Amniotic stem cell (primary cell): ENCODE measurements at places on chromosomes 2 and 18.

DNA sequence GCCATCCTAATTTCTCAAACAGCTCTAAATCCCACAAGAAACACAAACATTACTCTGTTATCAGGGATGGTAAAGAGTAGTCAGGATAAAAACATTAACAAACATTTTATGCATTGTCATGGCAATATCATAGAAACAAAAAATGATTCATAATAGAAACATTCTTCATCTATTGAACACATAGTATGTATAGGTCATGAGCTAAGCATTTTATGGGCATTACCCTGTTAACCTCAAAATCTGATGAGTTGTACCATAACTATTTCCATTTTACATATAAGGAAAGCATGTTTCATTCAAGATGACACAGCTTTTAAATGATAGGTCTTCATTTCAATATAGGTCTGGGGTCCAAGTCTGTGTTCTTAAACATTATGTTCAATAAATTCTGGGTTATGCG lies 344.9 kb downstream of the RND3 start:
- peak; percentile 58 for DNase-seq

GRCh38 chr2:166942377-166942776 lies 54.1 kb downstream of the XIRP2 start:
- DNase-seq: no peak

DNA sequence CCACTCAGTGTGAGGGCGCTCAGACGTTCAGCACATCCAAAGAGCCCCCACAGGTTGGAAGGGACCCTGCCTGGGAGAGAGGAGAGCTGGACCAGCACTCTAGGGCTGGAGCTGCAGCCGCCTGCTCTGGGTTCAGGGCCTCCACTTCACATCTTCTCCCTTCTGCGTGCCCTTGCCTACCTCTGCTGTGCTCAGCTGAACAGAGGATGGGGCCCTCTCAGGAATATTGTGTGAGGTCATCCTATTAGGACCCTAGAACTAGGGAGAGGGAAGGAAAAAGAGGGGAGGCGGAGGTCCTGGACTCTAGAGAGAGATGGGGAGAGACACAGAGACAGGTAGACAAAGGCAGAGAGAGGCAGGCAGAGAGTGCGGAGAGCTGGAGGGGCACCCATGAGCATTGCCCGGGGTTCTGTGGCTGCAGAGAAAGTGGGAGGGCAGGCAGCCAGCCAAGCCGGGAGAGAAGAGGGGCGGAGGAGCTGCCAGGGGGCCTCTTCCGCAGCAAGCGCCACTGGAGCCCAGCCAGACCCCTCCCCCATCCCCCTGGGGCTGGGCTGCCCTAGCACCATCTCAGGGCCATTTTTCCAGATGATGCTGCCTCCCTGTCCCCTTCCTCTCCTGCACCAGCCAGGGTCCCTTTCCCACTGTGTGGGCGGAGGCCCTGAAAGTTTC lies 8.3 kb upstream of the TNS1 start:
- no peak for DNase-seq

DNA sequence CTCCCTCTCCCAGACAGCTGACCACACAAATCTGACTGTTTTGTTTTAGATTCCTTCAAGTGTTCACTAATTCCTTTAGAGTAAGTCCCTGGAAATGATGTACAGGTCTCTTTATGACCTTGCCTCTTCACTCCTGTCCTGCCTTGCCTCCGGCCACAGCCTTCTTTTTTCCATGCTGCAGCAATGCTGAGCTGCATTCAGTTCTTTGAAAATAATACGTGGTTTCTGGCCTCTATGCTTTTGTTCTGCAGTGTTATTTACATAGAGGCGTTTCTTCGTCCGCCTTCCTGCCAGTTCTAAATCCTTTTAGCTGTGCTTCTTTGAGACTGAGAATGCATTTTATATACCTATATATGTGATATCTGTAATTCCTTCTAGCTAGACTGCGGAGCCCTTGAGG lies 87.2 kb downstream of the PPP1R1C start:
- DNase-seq: no peak

GRCh38 chr2:241041589-241042158 lies 43.3 kb downstream of the SNED1 start:
- DNase-seq: no peak

DNA sequence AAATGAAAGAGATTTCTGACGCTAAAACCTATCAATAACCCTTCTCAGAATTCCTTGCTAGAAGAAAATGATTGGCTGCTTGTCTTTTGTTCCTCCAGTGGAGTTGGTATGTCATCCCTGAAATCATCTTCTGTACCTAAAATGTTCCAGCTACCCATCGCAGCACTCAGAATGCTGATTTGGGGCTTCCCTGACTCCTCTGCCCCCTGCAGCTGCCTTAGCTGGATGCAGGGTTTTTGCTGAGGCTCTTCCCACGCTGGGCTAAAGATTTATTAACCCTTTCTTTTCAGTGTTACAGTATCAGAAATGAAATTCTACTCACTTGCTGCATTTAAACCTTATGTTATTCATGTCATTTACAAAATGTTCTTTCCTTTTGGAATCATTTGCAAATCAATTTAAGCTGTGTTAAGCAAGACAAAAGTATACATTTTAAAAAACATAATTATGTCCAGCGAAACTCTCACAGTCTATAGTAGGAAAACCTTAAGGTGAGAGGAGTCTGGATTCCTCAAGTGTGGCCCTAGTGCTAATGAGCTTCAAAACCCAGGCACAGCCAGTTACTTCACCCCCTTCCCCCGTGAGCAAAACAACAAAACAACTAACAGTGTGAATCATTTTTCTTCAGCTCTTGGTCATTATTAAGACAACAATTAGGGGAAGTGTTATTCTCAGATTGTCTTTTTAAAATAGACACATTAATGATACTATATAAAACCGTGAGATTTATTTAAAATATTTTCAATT lies 32.8 kb downstream of the PKP4 start:
- DNase-seq: no peak

DNA sequence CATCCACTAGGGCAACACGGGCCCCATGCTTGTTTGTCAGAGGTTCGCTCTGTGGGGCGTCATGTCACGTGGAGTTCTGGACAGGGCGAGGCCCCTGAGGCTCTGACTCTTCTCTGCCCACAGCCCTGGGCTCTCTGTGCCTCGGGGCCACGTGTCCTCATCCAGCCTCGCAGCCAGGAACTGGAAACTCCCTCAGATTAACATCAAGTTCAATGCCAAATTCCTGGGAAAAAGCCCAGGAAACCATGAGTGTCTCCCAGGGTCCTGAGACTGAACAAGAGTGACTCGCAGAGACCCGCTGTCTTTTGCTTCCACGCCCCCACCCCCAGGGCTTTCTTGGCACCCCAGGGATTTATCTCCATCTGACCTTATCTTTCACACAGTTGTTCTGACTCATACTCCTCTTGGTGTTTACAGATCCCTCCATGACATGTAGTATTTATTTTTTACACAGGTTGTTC lies 174.0 kb upstream of the PIEZO2 start:
- DNase-seq: peak; percentile 41

DNA sequence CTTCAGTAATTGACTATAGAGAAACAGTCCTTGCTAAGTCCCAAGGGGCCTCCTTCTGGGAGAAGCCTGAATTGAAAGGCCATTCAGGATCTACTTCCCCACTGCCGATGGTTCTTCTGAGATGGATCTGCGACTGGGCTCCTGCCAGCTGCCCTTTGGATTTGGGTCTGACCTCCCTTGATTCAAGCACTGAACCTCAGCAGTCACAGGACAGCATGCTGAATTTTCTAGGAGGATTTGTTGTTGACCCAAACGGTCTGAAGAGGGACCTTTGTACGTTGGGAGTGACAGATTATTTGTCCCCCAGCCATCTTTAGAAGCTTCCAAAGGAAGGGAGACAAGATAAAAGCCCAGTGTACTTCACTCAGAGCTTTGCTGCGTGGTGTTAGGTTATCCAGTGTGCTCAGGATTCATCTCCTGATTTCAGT lies 67.1 kb downstream of the NXPH2 start:
- DNase-seq: no peak

GRCh38 chr2:45274250-45274926 lies 265.1 kb upstream of the SIX2 start:
- no peak for DNase-seq

DNA sequence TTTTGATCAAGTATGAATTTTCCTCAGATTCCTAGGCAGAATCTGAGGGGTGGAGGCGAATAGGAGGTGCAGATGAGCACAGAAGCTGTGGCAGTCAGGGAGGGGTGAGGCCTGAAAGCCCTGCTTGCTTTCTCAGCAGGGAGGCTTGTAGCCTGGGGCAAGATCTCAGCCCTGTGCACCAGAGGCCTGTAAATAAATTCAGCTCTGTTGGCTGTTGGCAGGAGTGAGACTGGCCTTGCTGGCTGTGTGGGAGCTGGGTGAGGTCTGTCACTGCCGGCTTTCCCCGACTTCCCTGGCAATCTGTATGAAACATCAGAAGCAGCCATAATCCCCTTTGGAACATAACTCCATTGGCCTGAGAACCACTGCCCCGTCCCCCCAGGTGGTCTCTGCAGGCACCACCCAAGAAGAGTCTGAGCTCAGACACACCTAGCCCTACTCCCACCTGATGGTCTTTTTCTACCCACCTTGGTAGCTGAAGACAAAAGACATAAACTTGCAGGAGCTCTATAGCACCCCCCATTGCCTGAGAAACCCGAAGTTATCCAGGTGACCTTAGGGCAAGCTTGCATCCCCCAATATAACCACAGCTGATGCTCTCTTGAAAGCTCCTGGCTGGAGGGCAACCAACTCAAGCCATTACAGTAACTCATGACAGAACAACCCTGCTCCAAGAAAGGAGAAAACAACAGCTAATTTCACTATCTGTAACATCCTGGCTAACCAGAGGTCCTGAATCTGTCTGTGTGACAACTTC lies 32.3 kb downstream of the EVA1A start:
- no peak for DNase-seq

DNA sequence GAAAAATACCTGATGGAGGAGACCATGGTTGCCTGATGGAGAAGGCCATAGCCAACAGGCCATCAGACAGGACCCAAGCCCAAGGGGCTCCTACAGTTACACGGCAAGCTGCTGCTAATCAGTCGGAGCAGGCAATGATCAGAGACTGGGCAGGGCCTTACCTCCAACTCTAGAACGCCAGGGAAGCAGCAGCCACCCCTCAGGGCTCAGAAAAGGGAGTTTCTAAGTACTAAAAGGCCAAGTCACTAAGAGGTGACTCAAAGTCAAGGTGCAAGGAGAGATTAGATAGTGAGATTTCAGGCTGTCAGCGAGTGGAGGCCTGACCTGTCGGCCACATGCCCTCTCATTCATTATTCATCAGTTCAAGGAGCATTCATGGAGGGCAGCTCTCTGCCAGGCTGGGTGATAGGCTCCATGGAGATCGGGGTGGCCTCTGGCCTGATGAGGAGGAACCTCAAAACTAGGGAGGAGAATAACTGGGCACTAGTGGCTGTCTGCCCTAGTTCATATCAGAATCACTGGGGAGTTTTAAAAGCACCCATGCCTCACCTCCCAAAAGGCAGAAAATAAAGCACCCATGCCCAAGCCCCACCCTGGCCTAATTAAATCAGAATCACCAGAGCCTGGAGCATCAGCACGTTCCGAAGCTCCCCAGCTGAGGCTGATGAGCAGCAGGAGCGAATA lies 3.6 kb downstream of the VIL1 start:
- DNase-seq: no peak

- DNase-seq: no peak
Observed at GRCh38 chr18:35933982-35934381, 38.5 kb upstream of the RMP24 start.

- no peak for DNase-seq
Observed at GRCh38 chr2:241156971-241157441, 6.7 kb downstream of the PPP1R7 start.

DNA sequence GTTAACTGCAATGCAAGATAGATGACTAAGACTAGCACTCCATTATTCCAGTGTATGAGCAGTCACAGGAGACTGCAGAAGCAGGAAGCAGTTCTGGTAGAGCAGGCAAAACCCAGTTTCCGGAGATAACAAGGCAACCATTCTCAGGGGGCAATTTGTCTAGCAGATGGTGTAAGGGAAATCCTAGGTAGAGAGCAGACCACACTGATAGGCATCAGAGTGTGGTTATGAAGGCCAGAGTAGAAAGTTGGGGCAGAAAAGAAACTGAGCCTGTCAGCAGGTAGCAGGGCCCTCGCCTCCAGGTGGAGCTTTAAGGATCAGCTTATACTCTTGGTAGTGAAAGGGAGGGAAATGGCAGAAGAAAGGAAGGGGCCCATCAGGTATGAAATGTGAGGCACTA lies 164.4 kb downstream of the PDE11A start:
- no peak for DNase-seq

GRCh38 chr2:62215306-62216064 lies 19.6 kb downstream of the B3GNT2 start:
- DNase-seq: no peak

GRCh38 chr2:158291544-158292180 lies 164.9 kb downstream of the CCDC148 start:
- no peak for DNase-seq

GRCh38 chr2:161556440-161556839 lies 67.8 kb upstream of the SLC4A10 start:
- DNase-seq: no peak

DNA sequence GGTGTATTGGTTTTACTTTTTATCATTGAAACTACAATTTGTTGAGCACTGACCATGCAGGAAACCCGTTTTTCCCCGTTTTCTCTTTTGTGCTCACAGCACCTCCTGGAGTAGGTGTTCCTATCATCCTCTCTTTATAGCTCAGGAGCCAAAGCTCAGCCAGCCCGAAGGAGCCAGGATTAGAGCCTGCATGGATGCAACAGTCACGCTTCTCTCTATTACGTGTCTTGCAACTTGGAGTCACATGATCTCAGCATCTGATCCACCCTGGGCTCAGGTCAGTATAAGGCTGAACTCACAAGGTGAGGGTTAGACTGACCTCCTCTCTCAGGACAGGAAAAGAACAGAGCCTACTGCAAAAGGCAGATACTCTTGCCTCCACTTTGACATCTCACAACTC lies 150.5 kb downstream of the MBP start:
- no peak for DNase-seq

- no peak for DNase-seq
Observed at GRCh38 chr2:172472446-172473033, 45.2 kb downstream of the ITGA6 start.

DNA sequence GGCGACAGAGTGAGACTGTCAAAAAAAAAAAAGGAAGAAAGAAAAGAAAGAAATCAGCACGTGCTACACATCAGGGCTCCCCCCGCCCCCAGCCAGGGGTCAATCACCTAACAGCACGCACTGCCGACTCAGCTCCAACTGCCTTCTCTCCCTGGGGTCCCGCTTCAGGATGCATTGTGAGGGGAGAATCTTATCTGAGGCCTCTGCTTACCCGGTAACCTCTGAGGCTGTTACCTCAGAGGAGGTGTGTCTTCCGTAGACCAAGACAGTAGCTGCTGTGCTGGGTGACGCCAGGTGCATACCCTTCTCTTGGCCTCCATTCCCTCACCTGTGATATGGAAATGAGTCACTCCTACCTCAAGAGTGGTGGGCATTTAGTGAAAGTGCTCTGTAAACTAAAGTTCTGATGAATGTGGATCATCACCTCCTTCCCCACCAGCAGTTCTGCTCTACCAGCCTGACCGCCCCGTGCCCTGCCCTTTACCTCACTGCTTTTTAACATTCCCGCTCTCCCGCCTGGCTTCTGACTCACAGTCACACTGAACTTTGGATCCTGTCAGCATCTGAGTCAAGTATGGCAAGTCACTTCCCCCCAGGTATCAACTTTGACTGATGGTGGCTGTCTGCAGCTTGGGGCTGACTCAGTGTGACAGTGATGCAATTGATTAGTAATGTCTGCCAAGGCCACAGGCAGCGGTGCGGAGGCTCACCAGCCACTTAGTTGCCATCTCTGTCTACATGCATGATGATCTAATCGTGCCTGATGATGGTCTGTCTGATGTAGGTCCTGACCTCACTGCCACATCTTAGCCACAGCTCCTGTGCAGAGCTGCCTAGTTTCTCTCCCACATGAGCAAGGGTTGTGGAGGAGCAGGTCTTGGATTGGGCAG lies 20.1 kb downstream of the ARID5A start:
- no peak for DNase-seq

- no peak for DNase-seq
Observed at GRCh38 chr2:96100893-96101304, 15.5 kb downstream of the ADRA2B start.
